ENCODE measurements at places on chromosomes 11 and 22.
A peak's percentile ranks its signal among the peaks of the same experiment; 100 is the strongest.

- H3K4me3 ChIP-seq: peak overlapping the region; percentile 96
- H3K27ac ChIP-seq: peak overlapping the region; percentile 98
- H3K36me3 ChIP-seq: no peaks in the 10 kb centered on the region
These were observed 1.5 kb downstream of the HIPK3 start for GRCh38 chr11:33258631-33259205.

GRCh38 chr11:69493931-69494821, 12.7 kb downstream of the LINC01488 start:
- no peak overlapping the region for H3K4me3 ChIP-seq
- peaks cover 2% of the 10 kb centered on the region for H3K27me3 ChIP-seq
- DNase-seq: no peak
- no peaks in the 10 kb centered on the region for H3K4me1 ChIP-seq

- H3K27ac ChIP-seq: no peak overlapping the region
- H3K4me3 ChIP-seq: no peak overlapping the region
- peaks cover 41% of the 10 kb centered on the region for H3K4me1 ChIP-seq
- no peaks in the 10 kb centered on the region for H3K27me3 ChIP-seq
These were observed 5.4 kb downstream of the DEAF1 start for GRCh38 chr11:689625-690024.

- H3K4me1 ChIP-seq: no peaks in the 10 kb centered on the region
- H3K4me3 ChIP-seq: no peak overlapping the region
- peaks cover 22% of the 10 kb centered on the region for H3K27me3 ChIP-seq
- DNase-seq: peak; percentile 10
- H3K27ac ChIP-seq: no peak overlapping the region
These were observed 19.4 kb downstream of the HTR3A start for GRCh38 chr11:113994077-113994954.

- H3K4me3 ChIP-seq: peak overlapping the region; percentile 86
- H3K27me3 ChIP-seq: no peaks in the 10 kb centered on the region
- no peak for DNase-seq
These were observed 1.1 kb downstream of the FEN1 start for GRCh38 chr11:61793829-61794204.

- H3K27me3 ChIP-seq: no peaks in the 10 kb centered on the region
- DNase-seq: peak; percentile 82
- peaks cover 4% of the 10 kb centered on the region for H3K4me1 ChIP-seq
- peak overlapping the region; percentile 61 for H3K27ac ChIP-seq
These were observed 1.3 kb upstream of the PATZ1 start for GRCh38 chr22:31347251-31348008.

- no peak overlapping the region for H3K4me3 ChIP-seq
- no peak for DNase-seq
- H3K36me3 ChIP-seq: peaks cover 93% of the 10 kb centered on the region
These were observed 8.8 kb upstream of the PACS1 start for GRCh38 chr11:66061268-66061667.

DNA sequence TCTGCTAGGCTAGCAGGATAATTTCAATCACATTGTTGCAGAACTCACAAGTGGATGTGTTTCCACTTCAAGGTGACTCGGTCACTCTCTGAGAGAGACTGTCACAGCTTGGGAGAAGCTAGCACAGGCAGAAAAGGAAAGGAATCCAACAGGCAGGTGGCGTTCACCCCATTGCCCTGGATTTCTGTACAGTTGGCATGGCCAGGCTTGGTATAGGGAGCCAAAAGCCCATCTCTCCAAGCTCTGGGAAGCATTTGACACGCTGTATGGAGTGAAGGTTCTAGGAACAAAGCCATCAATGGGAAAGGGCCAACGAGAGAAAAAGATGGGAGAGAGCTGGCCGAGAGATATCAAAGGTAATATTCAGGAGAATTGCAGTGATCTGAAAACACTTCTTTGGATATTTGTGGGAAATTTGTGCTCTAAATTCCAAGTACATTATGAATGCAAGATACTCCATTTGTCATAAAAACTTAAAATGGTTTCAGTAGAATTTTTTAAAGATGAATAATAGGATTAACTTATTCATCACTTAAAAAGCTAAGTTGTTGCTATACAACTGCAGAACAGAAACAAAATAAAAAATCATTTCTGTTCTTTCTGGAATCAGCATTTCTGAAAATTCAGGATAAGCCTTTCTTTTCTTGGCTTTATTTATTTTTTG, 223.5 kb upstream of the NTM start:
- H3K27ac ChIP-seq: no peak overlapping the region
- no peaks in the 10 kb centered on the region for H3K4me1 ChIP-seq
- no peak overlapping the region for H3K4me3 ChIP-seq
- DNase-seq: no peak
- H3K36me3 ChIP-seq: no peaks in the 10 kb centered on the region
- no peaks in the 10 kb centered on the region for H3K27me3 ChIP-seq

GRCh38 chr22:41808400-41808799, 7.9 kb downstream of the CCDC134 start:
- peaks cover 24% of the 10 kb centered on the region for H3K36me3 ChIP-seq
- no peaks in the 10 kb centered on the region for H3K4me1 ChIP-seq
- no peaks in the 10 kb centered on the region for H3K27me3 ChIP-seq
- H3K4me3 ChIP-seq: no peak overlapping the region
- no peak overlapping the region for H3K27ac ChIP-seq
- no peak for DNase-seq

GRCh38 chr11:79273781-79274180, 167.0 kb downstream of the TENM4 start:
- no peaks in the 10 kb centered on the region for H3K4me1 ChIP-seq
- H3K27ac ChIP-seq: no peak overlapping the region
- no peak overlapping the region for H3K4me3 ChIP-seq
- no peaks in the 10 kb centered on the region for H3K36me3 ChIP-seq

- DNase-seq: no peak
- H3K27ac ChIP-seq: no peak overlapping the region
- no peak overlapping the region for H3K4me3 ChIP-seq
- H3K27me3 ChIP-seq: no peaks in the 10 kb centered on the region
These were observed 45.7 kb upstream of the SYT13 start for GRCh38 chr11:45331839-45332238.

- no peak overlapping the region for H3K27ac ChIP-seq
- DNase-seq: no peak
- H3K27me3 ChIP-seq: no peaks in the 10 kb centered on the region
- no peaks in the 10 kb centered on the region for H3K4me1 ChIP-seq
- no peak overlapping the region for H3K4me3 ChIP-seq
These were observed 43.9 kb downstream of the RTN4R start for GRCh38 chr22:20224256-20224626.

DNA sequence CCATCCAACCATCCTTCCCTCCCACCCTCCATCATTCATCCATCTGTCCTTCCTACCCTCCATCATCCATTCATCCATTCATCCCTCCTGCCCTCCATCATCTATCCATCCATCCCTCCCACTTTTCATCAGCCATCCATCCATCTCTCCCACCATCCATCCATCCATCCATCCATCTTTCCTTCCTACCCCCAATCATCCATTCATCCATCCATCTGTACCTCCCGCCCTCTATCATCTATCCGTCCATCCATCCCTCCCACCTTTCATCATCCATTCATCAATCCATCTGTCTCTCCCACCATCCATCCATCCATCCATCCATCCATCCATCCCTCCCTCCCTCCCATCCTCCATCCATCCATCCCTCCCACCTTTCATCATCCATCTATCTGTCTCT, 968.8 kb downstream of the BRD1 start:
- no peak overlapping the region for H3K4me3 ChIP-seq
- H3K36me3 ChIP-seq: no peaks in the 10 kb centered on the region
- H3K27me3 ChIP-seq: no peaks in the 10 kb centered on the region
- DNase-seq: no peak

- no peak for DNase-seq
- H3K4me1 ChIP-seq: peaks cover 4% of the 10 kb centered on the region
- no peak overlapping the region for H3K4me3 ChIP-seq
- no peaks in the 10 kb centered on the region for H3K36me3 ChIP-seq
These were observed 103.8 kb downstream of the STIM1 start for GRCh38 chr11:3959015-3959902.

DNA sequence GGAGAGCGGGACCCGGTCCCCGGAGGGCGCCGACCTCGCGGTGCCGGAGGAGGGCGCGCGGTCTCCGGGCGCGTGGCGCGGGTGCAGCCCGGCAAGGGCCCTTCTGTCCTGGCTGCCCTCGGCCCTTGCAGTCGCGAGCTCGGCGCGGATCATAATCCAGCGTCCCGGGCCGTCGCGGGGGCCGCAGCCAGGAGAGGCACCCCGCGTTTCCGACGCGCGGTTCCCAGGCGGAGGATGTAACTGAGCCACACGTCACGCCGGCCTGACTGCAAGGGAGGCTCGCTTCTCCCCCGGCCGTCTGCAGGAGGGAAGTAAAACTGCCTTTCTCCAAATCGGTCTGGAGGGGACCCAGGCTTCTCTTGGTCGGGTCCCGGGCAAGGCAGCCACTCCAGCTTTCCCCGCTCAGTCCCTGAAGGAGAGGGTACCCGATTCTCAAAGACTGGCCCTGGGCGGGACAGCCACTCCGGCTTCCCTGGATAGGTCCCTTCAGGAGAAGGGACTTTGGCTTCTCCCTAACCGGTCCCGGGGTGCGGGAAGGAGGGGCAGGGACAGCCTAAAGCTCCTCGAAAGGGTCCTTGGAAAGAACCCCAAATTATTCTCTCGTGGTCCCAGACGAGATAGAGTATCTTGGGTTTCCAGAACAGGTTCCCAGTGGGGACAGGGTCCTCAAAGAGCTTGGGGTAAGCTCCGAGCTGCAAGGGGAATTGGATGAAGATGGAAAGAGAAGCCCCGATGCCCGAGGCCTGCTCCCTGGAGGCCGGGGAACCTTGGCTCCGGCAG, 836 bp downstream of the SPON1 start:
- peak; percentile 48 for DNase-seq
- H3K27ac ChIP-seq: no peak overlapping the region
- H3K4me3 ChIP-seq: peak overlapping the region; percentile 28

DNA sequence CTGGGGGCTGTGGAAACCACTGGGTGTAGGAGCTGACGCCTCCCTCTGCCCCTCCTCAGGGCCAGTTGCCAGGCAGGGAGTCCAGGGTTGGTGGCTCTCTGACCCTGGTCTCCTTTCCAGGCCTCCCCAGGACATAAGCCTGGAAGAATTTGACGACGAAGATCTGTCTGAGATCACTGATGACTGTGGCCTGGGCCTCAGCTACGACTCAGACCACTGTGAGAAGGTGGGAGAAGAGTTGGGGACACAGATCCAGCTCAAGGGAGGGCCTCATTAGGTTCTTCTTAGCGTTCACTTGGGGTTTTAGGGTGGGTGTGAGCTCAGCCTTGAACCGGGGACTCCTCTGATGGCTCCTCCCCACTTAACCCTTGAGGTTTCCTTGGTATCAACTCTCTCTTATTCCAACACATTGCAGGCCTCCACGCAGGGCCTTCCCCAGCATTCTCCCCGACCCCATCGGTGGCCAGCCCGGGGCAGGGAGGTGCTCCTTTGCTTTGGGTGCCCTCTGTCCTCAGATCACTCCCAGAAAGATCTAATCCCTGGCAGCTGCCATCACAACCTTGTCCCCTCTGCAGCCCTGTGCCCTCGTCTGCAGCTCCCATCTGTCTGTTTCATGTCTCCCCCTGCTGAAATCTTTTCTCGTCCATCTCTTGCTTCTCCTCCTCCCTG, 1.2 kb downstream of the MAPK8IP2 start:
- no peak for DNase-seq
- H3K36me3 ChIP-seq: peaks cover 2% of the 10 kb centered on the region
- no peaks in the 10 kb centered on the region for H3K4me1 ChIP-seq
- no peak overlapping the region for H3K4me3 ChIP-seq
- H3K27ac ChIP-seq: no peak overlapping the region
- peaks cover 3% of the 10 kb centered on the region for H3K27me3 ChIP-seq
